ENCODE measurements at places on chromosomes 6 and 20. TPM values are rescaled to one million over a fixed set of nuclear protein-coding genes. Genes with fewer than 3 reads are reported as not detected.

GRCh38 chr6:34020807-34021553 is 124.9 kb downstream of the GRM4 start:
- no peak for DNase-seq

DNA sequence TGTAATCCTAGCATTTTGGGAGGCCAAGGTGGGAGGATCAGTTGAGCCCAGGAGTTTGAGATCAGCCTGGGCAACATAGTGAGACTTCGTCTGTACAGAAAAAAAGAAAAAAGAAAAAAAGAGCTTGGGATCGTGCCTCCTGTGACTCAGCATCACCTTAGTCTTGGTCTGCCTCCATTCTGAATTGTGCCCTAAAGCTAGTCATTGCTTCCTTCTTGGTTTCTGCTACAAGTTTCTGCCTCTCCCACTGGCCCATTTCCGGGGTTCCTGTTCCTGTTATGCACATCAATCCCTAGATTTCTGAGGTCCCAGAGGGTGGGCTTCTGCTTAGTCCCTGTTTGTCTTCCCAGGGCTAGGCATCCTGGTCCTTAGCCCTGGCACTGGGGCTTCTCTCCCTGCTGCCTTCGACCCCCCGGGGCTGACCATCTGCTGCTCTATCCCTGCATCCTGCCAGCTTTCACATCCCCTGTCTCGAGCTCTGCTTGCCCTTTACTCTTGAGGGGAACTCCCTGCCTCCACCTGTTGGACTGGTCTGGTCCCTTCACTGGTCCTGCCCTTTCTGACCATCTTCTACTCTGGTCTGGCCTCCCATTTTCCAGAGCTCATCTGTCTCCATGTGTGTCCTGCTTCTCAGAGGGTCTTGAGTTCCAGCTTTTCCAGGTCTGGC is 77.5 kb upstream of the ESR1 start:
- no peak for DNase-seq

DNA sequence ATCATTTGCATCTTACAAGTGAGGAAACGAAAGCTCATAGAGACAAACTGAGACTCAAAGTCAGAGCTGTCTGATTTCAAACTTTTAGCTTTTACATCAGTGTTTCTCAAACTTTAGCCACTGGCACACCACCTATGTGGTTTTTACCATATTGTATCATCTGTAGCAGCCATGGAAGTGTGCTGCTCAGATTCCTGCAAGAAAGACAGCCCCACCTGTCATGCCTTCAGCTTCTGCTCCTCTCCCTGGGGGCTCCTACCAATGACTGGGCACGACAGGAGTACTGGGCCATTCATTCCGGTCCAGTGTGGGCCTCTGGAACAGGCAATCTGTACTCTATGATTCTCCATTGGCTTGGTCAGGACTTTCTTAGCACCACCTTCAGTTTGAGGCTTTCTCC is 87.0 kb downstream of the BCAS1 start:
- no peak for DNase-seq

DNA sequence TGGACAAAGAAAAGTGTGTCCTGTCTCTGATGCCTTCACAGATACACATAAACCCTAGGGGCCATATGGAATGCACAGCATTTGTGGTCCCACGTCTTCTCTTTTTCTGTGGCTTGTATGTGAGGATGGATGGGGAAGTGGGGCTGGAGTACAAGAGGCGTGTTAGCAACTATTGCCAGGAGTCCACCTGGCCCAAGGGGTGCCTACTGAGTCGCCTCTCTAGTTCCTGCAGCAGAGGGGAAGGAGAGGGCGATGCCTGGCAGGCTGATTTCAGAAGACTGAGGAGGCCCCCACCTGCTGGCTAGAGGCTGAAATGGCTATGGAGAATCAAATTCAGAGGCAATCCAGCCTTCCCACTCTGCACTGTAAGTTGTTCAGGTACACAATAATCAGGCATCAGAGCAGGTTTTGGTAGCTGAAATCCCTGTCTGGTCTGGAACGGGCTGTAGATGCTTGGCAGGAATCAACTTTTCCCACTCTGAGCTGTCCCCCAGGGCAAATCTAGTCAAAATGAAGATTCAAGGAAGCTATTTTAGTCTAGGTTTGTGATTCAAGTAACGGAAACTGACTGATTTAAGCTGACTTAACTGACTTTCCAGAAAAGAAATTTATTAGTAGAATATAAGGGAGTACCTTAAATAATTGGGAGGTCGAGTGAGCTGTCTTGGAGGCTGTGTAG is 14.9 kb upstream of the PPARD start:
- DNase-seq, result peak; percentile 60

GRCh38 chr20:7348253-7348652 is 580.8 kb downstream of the BMP2 start:
- no peak for DNase-seq

GRCh38 chr6:134948142-134948541 is 1.8 kb downstream of the ALDH8A1 start:
- DNase-seq, result no peak

DNA sequence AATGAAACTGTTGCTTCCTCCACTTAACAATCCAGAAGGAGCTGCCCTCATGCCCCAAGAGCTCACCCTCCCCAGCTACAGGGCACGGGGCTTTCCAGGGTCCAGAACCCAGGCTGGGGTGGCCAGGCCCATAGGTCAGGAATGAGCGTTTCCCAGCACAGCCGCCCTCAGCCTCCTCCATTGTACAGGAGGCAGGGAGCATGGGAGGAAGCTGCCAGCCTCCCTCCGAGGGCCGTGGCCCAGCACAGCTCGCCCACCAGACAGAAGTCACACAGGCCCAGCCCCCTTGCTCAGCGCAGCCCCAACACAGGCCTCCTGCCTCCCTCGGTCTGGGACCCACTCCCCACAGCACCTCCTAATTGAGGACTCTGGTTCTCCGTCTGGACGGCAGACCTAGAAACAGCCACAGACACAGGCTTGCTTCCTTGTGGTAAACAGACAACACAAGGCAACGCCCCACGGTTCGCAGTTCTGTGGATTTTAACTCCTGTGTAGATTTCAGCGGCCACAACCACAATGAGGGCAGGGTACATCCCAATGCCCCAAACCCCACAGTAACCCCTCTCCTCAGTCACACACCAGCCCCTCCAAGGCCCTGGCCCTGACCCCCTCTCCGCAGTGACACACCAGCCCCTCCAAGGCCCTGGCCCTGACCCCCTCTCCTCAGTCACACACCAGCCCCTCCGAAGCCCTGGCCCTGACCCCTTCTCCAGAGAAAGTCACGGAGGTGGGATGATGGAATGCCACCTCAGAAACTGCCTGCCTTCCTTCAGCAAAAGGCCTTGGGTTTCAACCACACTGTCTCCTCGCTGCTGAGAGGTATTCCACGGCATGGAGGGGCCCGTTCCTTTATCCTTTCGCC is 173.5 kb downstream of the DLL1 start:
- DNase-seq, result no peak

DNA sequence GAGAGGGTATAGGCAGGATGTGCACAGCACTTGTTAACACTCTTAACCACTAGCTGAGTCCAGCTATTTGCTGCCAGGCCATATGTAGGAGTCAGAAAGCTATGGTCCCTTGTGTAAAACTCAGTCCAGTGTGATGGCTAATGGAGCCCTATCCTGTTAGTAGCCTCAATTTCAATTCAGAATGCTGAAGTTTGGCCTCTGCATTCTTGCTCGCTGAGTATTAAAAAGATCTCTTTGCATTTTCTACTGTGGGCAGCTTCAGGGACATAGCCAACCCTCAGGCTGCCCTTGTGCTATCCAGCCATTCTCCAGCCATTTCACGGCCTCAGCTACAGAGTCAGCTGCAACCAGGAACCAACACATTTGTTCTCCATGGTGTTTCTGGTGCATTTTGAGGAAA is 92.5 kb downstream of the SPTLC3 start:
- no peak for DNase-seq

GRCh38 chr6:153013438-153013837 is 10.9 kb upstream of the MTRF1L start:
- no peak for DNase-seq

- DNase-seq, result peak; percentile 79
Measured at GRCh38 chr6:125013938-125014660, 51.9 kb downstream of the RNF217 start.

DNA sequence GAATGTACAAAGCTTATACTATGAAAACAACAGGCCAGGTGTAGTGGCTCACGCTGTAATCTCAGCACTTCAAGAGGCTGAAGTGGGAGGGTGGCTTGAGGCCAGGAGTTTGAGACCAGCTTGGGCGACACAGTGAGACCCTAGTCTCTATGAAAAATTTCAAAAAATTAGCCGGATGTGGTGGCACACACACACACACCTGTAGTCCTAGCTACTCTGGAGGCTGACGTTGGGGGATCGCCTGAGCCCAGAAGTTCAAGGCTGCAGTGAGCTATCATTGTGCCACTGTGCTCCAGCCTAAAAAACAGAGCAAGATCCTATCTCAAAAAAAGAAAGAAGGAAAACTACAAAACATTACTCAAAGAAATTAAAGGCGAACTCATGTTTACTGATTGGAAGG is 7.3 kb upstream of the ASF1A start:
- no peak for DNase-seq

DNA sequence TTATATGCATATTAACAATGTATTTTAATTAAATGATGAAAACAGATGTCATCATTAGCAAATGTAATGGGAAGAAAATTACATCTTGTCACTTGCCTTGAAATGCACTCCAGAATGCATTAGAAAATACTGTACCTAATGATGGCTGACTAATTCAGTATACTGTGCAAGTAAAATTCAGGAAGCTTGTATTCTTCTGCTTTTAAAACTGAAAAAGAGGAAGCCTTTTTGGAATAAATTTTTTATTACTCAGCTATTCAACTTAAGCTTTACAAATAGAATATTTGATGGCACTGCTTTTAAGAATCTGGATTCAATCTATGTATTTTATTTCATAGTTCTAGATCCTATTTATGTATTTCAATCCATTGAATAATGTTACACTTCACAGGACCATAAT is 195.5 kb downstream of the RIMS1 start:
- no peak for DNase-seq

DNA sequence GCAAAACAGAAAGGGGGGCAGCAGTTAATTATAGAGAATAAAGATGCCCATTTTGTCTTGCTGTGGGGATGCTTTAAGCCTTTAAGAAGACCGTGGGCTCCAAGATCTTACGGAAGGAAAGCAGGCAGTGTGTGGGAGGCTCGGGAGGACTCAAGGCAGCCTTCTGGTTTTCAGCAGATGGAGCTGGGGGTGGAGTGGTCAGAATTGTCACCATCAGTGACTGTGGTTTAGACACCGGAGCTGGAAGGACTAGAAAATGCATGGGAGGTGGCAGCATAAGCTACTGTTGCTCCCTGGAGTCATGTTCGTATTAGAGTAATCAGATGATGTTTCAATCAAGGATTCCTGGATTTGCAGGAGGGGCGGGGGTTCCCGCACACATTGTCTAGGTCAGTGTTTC is 3.7 kb downstream of the PHACTR1 start:
- no peak for DNase-seq

GRCh38 chr20:23244156-23244915 is 106.3 kb upstream of the NXT1 start:
- DNase-seq, result peak; percentile 40

- peak; percentile 83 for DNase-seq
Measured at GRCh38 chr6:53322188-53323029, 26.3 kb downstream of the ELOVL5 start.

- DNase-seq, result no peak
Measured at GRCh38 chr6:121764493-121764892, 329.0 kb downstream of the GJA1 start.

DNA sequence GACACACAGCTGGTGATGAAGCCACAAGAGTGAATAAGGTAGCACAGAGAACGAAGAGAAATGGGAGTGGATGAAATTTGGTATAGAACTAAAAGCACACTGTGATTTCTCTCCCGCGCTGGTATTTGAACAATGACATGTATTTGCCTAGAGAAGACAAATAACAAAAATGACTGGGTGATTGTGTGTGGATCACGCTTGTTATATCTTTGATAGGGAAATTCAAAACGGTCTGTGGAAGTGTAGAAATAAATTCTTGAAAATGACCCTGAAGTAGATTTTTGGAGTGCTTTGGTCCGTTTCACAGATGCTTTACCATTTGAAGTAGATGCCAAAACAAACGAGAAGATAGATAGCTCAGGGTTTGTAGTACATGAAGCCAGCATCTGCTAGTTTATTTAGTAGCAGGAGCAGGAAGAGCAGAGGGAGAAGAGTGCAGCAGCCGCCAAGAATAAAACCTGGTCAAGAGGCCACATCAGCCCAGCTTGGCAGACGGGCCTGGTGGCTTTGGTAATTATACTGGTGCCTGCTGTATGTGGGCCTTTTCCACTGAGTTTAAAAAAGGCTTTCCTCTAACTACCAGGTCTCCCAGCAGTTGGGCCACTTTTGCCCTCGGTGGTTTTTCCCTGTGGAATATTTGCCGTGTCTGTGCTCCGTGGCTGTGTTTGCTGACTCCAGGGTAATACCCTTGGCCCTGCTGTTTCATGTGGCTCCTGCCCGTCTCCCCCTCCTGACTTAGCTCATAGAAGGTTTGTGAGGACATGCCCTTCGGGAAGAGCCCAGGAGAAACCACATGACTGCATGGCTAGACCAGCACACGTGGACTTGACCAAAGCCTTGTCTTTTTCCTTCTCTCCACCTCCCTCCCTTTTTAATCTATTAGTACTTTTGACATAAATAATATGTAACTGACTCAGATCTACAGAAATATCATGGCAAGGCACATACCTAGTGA is 294.0 kb downstream of the SOX4 start:
- DNase-seq, result no peak

DNA sequence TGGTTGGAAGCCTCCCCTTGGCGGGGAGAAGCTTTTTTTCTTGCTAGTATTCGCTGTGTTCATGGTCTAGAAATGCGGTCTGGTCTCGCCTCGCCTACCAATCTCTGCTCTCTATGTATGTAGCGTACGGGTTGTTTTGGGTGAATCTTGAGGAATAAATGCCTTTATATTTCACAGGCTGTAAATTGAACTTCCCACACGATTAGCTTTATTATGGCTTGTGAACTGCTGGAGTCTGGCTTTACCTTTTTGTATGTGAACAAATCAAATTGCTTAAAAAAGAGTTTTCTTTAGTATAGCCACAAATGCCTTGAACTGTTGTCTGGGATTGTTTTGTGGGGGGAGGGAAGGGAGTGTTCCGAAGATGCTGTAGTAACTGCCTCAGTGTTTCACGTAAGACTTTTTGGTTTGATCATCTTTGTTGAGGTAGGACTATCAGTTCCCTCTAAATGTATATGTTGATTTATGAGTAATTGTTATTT is 2.2 kb downstream of the INSM1 start:
- DNase-seq, result no peak

- no peak for DNase-seq
Measured at GRCh38 chr6:52726741-52727535, 36.3 kb downstream of the GSTA2 start.

- no peak for DNase-seq
Measured at GRCh38 chr6:88548891-88549505, 382.9 kb upstream of the CNR1 start.

- no peak for DNase-seq
Measured at GRCh38 chr20:10631126-10631525, 42.7 kb downstream of the JAG1 start.

Gene MEI4
- not detected for total RNA-seq

Gene TCEA2
- 20.7 TPM for total RNA-seq

Gene VNN1
- total RNA-seq, result under 0.01 TPM

Gene EYA2
- not detected for total RNA-seq

Gene COL21A1
- under 0.01 TPM for total RNA-seq

Gene EYA4
- under 0.01 TPM for total RNA-seq

Gene LGSN
- 0.32 TPM for total RNA-seq

Gene CAGE1
- total RNA-seq, result under 0.01 TPM

Gene ISM1
- total RNA-seq, result 0.64 TPM

Gene KCNK15
- total RNA-seq, result 1.7 TPM

Gene MAS1
- not detected for total RNA-seq

Data from fibroblast of villous mesenchyme (primary cell).